Posterior cingulate gyrus (tissue), 11 donors: ENCODE measurements at places on chromosomes 3 and 15.
A peak's percentile ranks its signal among the peaks of the same experiment; 100 is the strongest.

GRCh38 chr3:18438586-18438985, 13.4 kb upstream of the SATB1 start:
- DNase-seq = no peak

- DNase-seq = no peak
These were observed 118.3 kb downstream of the PROS1 start for GRCh38 chr3:93855401-93855800.

DNA sequence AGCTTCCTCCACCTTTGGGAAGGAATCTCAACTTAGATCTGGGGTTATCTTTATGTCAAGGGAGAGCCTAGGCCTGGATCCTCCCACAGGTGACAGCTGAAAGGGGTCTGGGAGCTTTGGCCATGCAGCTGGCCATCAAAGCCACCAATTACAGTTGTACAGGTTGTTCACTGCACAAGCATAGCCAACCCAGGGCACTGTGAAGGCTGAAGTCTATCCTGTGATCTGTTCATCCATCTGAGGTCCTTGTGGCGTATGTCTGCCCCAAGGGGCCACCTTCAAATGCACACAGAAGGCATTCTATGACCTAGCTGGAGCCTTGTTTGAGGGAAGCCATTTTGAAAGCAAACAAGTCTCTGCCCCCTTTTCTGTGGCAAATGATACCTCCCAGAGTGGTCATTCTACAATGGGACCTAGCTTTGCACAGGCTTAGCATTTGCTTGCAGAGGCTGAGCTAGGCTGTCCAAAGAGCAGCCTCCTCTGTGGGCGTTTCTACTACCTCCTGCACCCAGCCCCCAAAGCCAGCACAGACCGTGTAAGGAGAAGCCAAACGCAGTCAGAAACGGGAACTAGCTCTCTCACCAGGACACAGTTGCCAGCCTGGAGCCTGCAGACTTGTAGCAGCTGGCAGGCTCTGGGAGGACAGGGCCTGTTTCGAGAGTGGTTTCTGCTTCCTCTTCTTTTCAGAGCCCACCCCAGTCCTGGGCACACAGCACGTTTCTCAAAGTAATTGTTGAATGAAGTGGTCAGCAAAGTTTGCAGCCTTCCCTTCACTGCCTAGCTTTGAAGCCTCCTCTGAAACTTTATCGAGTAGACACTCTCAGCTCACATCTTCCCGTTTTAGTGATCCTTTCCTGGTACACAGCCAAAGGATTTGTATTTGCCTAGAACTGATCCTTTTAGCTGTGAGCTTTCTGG, 157.3 kb upstream of the SMAD3 start:
- DNase-seq = peak; percentile 50

- DNase-seq = no peak
These were observed 47.6 kb downstream of the SSR3 start for GRCh38 chr3:156507285-156507684.

DNA sequence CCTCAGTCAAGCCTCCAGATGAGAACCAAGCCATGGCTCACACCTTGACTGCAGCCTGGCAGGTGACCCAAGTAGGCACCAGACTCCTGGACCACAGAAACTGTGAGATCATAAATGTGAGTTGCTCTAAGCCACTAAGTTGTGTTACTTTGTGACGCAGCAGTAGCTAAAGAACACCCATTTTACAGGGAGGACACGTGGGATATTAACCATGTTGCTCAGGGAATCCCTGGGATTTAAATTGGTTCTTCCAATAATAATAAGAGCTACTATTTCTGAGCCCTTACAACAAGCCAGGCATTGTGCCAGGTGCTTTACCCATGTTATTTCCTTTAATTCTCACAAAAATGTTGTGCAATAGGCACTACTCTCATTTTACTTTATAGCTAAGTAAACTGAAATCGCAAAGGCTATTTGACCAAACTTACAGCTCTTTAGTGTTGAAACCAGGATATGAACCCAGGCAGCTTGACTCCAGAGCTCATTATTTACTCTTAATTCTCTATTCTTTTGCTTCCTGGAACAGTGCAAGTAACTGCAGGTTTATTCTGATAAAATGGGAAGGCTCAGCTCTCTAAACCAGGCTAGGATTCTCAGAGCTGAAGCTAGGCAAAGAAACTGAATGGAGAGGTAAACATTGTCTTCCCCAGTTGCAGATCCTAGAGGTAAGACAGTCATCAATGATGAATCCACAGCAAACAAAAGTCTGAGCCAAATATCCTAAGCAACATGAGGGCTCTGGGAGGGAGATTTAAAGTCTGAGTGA, 294.4 kb downstream of the KBTBD8 start:
- no peak for DNase-seq

DNA sequence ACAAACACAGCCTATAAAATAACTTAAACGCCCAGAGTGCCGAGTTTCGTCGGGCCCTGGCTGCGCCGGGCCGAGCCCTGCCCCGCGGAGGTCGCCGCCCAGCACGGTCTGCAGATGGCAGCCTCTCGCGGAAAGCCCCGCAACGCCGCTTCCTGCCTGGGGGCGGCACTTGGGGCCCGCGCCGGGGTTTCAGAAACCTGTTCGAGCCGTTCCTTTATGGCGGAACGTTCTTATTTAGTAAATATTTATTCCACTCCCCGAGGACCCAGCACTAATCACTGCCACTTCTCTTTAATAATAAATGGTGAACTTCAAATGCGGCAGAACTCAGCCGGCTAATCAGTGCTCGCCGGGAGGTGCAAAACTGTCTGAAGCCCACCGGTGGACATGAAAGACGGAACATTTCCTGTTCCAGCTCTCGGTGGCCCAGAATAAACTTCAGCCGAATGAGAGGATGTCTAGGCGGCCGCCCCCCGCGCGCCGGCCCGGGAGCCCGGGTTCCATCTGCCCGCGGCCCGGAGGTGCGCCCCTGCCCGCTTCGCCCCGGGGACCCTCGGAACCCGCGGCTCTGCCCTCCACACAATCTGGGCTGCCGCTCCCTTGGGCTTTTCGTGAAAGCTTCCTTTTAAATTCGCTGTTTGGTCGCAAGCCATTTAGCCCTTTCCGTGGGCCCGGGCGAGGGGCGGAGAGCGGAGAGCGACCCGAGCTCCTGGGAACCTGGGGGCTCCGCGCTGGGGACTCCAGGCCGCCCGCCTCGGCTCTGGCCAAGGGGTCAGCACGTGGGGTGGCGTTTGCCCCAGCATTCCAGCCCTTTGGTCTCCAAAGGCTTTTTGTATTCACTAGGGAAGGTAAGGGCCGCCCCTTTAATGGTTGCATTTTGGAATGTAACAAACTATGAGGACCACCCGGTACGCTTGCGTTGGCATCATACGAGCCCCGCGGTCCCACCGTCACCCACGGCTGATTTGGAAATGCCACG, 110.8 kb upstream of the ATP11B start:
- DNase-seq = peak; percentile 79

- no peak for DNase-seq
These were observed 91.8 kb upstream of the LMOD3 start for GRCh38 chr3:69214241-69214640.

GRCh38 chr3:97884586-97885123, 62.8 kb downstream of the CRYBG3 start:
- no peak for DNase-seq

GRCh38 chr3:152688313-152688712, 146.6 kb upstream of the P2RY1 start:
- no peak for DNase-seq

- DNase-seq = no peak
These were observed 61.9 kb downstream of the BTLA start for GRCh38 chr3:112437146-112438022.

- no peak for DNase-seq
These were observed 319 bp upstream of the TP63 start for GRCh38 chr3:189630767-189631372.

DNA sequence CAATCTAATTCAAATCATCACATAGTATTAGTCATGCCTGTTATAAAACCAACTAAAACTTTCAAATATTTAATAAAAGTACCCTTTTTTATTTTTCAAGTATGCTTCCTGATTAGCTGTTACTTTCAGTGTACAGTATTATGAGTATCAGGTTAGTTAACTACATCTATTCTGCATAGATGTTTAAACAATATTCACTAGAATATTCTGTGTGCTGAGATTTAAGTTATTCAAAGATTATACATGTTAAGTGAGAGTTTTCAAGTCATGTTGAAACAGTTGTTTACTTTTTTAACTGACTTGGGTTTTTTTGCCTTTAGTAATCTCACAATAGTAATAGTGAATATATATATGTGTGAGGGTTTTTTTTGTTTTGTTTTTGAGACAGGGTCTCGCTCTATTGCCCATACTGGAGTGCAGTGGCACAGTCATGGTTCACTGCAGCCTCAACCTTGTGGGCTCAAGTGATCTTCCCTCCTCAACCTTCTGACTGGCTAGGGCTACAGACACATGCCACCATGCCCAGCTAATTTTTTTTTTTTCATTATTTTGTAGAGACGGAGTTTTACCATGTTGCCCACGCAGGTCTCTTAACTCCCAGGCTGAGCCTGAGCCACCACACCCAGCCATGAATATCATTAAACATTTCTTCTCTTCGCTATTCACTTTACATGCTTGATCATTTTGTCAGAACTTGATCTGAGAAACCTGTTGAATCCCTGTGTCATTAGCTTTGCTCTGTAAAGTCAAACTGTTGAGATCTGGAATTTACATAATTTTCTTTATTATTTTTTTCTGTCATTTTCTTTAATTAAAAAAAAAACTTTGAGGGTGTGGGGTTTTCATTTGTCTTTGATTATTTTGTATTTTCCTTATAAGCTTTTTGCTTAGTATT, 286.2 kb upstream of the UBE2E1 start:
- DNase-seq = no peak

GRCh38 chr3:140117096-140117526, 182.1 kb downstream of the CLSTN2 start:
- DNase-seq = no peak

- no peak for DNase-seq
These were observed 259.9 kb upstream of the TMC3 start for GRCh38 chr15:81633889-81634288.

DNA sequence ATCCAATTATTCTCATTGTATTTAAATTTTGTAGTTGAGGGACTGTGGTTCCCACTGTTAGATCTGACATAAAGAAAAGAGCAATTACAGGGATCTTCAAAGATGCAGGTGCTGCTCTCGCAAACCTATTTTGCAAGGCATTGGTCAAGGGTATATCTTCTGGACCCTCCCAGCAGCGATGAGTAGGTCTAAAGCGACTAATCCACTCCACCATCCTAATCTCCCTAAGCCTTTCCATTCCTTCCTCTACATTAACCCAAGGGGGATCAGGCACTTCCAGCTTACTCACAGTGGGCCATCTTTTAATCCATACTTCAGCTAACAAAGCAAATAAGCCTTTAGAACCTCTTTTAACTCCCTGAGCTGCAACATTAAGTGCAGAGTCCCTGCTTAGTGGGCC, 37.0 kb upstream of the CPOX start:
- no peak for DNase-seq

DNA sequence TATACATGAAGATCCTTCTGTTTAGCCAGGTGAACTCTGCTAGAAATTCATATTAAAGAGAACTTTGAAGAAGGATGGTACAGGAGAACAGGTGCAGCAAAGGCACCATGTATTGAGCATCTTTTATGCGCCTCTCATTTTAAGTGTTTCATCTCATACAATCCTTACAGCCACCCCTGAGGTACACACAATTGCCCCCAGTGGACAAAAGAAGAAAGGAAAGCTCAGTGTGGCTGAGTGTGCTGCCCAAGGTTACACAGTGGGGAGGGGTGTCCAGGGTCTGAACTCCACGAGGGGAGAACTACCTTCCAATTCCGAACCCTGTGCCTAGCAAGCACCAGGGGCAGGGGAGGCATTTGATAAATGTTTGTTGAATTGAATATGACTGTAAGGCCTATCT, 98.6 kb downstream of the MECOM start:
- no peak for DNase-seq

GRCh38 chr3:113660896-113661295, 35.5 kb downstream of the USF3 start:
- no peak for DNase-seq

- DNase-seq = no peak
These were observed 51.0 kb upstream of the FURIN start for GRCh38 chr15:90817117-90818057.

DNA sequence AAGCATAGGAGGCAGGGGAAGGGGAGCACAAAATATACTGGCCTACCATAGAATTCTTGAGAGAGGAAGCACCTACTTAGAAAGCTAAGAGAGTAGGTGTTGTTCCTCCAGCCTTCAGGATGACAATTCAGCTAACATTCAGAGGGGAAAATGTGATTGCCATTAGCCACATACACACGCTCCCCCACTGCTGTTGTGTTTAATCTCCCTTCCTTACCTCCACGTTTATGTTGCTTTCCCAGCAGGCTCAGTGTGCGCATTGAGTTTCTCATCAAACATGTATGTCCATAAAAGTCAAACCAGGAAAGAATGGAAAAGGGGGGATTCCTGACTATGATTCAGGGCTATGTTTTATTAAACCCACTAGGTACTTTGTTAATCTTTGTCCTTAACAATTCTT, 145.2 kb upstream of the CHRM5 start:
- no peak for DNase-seq

DNA sequence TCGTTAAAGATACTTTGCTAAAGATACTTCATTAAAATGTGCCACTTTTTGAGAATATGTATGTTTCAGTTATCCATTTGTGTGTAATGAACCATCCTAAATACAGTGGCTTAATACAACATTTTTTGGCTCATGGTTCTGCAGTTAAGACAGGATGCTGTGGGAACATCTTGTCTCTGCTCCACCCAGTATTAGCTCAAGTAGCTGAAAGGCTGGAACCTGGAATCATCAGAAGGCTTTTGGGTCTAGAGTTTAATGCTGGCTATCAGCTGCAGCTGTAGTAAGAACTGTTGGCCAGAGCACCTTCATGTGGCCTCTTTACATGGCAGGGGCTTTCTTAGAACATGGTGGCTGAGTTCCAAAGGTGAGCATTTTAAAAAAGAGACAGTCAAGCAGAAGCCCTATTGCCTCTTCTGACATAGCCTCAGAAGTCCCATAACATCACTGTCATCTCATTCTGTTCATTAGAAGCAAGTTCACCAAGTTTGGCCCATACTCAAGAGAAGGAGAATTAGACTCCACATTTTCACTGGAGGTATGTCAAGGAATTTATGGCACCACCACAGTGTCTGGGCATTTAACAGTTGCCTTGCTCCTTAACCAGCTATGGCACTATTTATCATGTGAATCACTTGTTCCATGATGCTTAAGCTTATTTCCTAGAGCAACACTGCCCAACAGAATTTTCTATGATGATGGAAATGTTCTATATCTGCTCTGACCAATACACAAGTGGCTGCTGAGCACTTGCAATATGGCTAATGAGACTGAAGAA, 70.4 kb upstream of the PDZRN3 start:
- no peak for DNase-seq

DNA sequence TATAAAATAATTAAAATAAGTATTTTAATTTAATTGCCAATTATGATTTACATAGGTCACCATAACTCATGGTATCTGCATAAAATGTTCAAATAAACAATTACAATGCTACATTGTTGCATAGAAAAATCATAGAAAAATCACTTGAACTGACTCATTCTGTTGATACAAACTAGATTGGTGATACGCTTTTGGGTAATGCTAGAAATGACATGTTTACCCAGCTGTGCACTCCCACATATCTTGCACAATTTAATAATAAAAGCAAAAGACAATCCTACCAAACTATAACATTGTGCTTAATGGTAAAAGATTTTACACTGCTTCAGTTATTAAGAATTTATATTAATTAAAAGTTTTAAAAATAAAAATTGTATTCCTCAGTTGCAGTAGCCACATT, 45.8 kb upstream of the FBXL22 start:
- DNase-seq = no peak

GRCh38 chr3:24773798-24774197, 279.1 kb upstream of the THRB start:
- DNase-seq = peak; percentile 42
